ENCODE measurements at places on chromosomes 16 and 17.

- no peak overlapping the region for H3K4me3 ChIP-seq
- no peaks in the 10 kb centered on the region for H3K27me3 ChIP-seq
- no peak for DNase-seq
- H3K36me3 ChIP-seq, result no peaks in the 10 kb centered on the region
- H3K27ac ChIP-seq, result no peak overlapping the region
- no peaks in the 10 kb centered on the region for H3K4me1 ChIP-seq
Observed at GRCh38 chr16:8005096-8005860, 585.0 kb downstream of the TMEM114 start.

DNA sequence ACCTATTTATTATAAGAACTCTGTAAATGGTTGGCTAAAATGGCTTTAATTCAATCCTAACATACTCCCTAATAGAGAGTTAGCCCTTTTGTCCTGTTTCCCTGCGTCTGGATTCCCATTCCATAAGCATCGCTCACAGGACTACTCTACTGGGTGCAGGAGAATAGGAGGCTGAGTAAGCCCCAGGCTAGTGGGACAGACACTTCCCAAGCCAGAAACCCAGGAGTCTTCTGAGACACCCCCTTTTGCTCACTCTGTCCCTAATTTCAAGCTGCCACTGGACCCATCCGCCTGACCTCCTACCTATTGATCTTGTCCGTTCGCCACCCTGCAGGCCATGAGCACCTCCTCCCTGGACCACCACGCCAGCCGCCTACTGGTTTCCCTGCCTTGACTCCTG is 16.7 kb upstream of the TOB1 start:
- H3K4me1 ChIP-seq, result peaks cover 17% of the 10 kb centered on the region
- no peaks in the 10 kb centered on the region for H3K27me3 ChIP-seq
- no peaks in the 10 kb centered on the region for H3K36me3 ChIP-seq
- H3K27ac ChIP-seq, result no peak overlapping the region
- DNase-seq, result no peak

DNA sequence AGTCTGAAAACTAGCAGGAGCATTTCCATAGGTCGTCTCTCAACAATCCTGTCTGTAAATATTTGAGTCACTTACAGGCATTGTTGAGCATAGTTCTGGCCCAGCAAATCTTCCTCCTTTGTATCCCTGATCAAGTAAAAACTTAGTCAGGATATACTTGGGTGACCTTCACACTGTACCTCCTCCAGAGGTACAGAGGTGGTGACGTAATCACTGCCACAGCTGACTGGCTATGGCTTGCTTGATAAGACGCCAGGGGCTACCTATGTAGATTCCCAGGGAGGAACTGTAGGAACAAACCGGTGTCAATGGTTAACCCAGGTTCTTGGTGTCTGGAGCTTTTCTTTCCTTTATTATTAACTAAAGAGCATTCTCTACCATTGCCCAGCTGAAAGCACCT is at the start of gene KCNJ16:
Gene KCNJ16, plus strand, starts transcription at position 270 of the 400 bp plus-strand sequence. CDS start 56,863 bp downstream, outside the sequence.
- H3K4me3 ChIP-seq, result no peak within 1 kb of the TSS
- H3K27me3 ChIP-seq, result no peaks in the 10 kb centered on the region
- H3K4me1 ChIP-seq, result peaks cover 4% of the 10 kb centered on the region
- peak; percentile 29 for DNase-seq

DNA sequence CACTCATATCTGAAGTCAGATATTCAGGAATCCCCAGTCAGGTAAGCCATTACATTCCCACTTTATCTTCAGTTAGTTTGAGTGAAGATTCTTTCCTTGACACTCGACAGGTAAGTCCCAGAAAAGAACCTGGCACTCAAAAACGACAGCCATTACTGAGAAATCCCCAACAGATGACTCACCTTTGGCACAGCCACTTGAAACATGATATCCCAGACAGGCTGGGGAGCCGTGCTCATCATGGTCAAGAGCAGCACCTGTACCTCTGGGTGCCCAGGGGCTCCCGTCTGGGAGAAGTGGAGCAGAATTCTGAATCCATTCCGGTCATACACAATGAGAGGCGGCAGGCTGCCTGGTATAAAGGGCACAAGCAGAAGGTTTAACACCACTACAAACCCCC is 16.8 kb upstream of the COG7 start:
- no peak overlapping the region for H3K4me3 ChIP-seq
- H3K36me3 ChIP-seq, result no peaks in the 10 kb centered on the region
- H3K4me1 ChIP-seq, result peaks cover 8% of the 10 kb centered on the region
- no peaks in the 10 kb centered on the region for H3K27me3 ChIP-seq
- no peak overlapping the region for H3K27ac ChIP-seq

GRCh38 chr17:3978421-3979289 is 14.4 kb upstream of the ATP2A3 start:
- peaks cover 11% of the 10 kb centered on the region for H3K4me1 ChIP-seq
- no peaks in the 10 kb centered on the region for H3K36me3 ChIP-seq
- DNase-seq, result peak; percentile 20
- H3K4me3 ChIP-seq, result no peak overlapping the region
- H3K27ac ChIP-seq, result peak overlapping the region; percentile 13

DNA sequence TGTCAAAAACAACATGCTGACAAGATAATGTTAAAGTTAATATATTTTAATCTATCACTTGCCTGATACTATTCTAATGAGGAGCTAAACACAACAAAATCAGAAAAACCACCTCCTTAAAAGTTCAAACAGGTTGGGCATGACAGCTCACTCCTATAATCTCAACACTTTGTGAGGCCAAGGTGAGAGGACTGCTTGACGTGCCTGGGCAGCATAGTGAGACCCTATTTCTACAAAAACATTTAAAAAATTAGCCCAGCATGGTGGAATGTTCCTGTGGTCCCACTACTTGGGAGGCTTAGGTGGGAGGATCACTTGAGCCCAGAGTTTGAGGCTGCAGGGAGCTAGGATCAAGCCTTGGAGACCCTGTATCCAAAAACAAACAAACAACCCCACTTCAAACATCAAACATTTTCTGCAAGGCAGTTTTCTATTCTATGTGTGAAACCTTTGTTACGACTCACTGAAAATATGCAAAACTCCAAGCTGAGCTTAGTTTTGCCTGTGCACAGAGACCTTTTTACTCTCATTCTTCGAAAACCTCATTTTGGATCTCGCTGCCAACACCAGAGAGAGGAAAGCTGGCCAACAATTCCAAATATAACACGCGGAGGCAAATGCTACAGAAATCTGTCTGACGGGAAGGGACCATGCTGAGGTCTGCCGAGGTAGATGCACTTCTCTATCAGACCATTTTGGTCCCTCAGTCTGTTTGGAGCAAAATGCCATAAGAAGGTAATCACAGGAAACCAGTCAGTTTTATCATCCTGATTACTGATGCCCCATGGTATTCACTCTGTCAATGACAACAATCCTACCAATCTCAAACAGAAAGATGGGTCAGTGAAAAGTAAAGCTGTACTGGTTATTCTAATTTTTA is 6.2 kb downstream of the PHF12 start:
- DNase-seq, result no peak
- H3K27ac ChIP-seq, result no peak overlapping the region
- H3K36me3 ChIP-seq, result no peaks in the 10 kb centered on the region
- no peak overlapping the region for H3K4me3 ChIP-seq

- no peaks in the 10 kb centered on the region for H3K4me1 ChIP-seq
- no peaks in the 10 kb centered on the region for H3K36me3 ChIP-seq
- H3K27me3 ChIP-seq, result no peaks in the 10 kb centered on the region
- H3K27ac ChIP-seq, result no peak overlapping the region
- DNase-seq, result no peak
Observed at GRCh38 chr16:55272744-55273143, 51.3 kb upstream of the IRX6 start.

DNA sequence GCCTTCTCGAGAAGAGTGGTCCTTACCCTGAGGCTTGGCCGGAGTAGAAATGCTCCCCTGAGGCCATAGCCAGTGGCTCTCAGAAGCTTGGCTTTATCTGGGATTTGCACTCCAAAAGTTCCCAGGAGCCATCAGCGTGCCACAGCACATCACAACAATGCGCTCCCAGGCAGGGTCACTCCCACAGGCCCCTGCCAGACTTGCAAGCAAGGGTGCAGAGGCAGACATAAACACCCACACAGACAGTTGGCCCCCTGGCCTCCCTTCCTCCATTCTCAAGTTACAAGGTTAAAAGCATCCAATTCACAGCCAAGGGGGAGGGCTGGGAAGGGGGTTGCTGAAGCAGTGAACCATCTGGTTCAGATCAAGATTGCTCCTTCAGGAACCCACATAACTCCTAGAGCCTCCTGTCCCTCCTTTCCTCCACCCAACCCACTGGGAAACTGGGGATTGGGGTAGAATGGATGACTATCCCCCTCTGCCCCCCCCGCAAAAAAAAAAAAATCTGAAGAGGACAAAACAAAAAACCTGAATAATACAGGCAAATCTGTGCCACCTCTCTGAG is 1.8 kb downstream of the ST3GAL2 start:
- H3K4me1 ChIP-seq, result peaks cover 4% of the 10 kb centered on the region
- H3K27me3 ChIP-seq, result no peaks in the 10 kb centered on the region
- no peak for DNase-seq

GRCh38 chr16:86585821-86586611 is 7.7 kb downstream of the FOXL1 start:
- no peaks in the 10 kb centered on the region for H3K27me3 ChIP-seq
- H3K27ac ChIP-seq, result no peak overlapping the region
- H3K4me1 ChIP-seq, result no peaks in the 10 kb centered on the region

GRCh38 chr16:47644166-47644565 is 183.0 kb downstream of the PHKB start:
- no peak overlapping the region for H3K27ac ChIP-seq
- H3K36me3 ChIP-seq, result peaks cover 18% of the 10 kb centered on the region
- H3K4me1 ChIP-seq, result no peaks in the 10 kb centered on the region
- no peak overlapping the region for H3K4me3 ChIP-seq
- DNase-seq, result no peak

DNA sequence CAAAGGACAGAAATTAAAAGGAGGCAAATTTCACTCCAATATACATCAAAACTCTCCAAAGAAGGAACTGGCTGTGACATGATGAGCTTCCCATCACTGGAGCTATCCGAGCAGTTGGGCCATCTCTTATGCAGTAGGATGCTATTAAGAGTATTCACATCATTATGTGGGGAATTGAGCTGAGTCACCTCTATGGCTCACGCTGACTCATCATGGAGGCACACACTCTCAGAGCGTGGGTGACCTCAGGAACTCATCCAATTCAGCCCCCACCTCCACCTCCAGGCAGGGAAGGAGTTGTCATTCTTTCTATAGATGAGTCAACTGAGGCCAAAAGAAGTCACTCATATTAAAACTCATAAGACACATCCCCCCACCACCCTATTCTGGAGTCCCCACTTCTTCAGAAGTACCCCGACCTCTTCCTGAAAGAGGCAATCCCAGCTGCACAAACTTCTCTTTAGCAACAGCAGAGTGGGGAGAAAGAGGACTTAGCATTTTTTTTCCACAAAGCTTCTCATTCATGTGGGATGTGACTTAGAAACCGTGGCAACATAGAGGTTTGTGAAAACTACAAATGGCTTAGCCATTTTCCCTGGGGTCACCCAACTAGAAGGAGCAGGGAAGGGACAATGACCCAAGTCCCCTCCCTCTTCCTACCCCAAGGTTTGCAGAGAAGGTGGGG is 32.5 kb downstream of the ABCC12 start:
- peaks cover 10% of the 10 kb centered on the region for H3K4me1 ChIP-seq
- H3K27me3 ChIP-seq, result no peaks in the 10 kb centered on the region
- H3K36me3 ChIP-seq, result no peaks in the 10 kb centered on the region

DNA sequence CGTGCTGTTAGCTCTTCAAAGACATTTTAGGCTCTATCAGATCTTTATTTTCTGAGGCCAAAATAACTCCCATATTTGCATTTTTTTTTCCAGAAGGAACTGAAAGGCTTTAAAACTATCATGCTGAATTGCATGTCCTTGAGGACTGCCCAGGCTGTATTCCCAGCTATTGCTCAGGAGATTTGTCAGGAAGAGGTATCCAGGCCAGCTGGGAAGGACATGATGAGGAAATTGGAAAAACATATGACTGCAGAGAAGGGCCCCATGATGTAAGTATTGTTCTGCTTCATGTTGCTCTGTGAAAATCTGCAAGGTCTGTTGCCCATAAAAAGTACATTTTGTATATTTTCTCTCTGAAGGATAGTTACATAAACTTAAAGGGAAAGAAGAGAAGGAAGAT is 5.7 kb downstream of the CDC6 start:
- H3K4me1 ChIP-seq, result peaks cover 20% of the 10 kb centered on the region
- H3K27ac ChIP-seq, result no peak overlapping the region
- no peak for DNase-seq
- no peaks in the 10 kb centered on the region for H3K36me3 ChIP-seq
- no peaks in the 10 kb centered on the region for H3K27me3 ChIP-seq

DNA sequence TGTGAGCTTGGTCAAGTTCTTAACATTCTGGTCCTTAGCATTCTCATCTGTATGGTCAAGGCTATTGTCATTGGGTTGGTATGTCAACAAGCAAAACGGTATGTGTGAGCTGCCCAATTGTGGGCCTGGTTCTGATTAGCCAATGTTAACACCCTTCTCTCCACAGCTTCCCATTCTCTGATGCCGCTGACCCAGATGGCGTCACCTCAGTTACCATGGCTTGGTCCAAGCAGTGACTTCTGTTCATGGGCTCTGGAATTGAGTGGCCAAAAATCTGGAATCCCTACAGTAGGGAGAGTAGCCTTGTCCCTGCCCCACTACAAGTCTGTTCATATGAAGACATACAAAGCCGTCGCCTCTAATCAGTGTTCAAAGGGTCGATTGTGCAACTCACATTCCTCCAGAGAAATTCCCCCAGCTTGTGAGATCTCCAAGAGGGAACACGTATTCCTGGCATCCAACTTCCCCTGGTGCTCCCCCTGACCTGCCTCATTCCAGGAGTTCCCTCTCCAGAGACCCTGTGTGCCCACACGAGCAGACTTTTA is 15.8 kb downstream of the TMEM98 start:
- H3K4me3 ChIP-seq, result no peak overlapping the region
- peak; percentile 29 for DNase-seq
- H3K27ac ChIP-seq, result peak overlapping the region; percentile 9
- H3K4me1 ChIP-seq, result peaks cover 18% of the 10 kb centered on the region

DNA sequence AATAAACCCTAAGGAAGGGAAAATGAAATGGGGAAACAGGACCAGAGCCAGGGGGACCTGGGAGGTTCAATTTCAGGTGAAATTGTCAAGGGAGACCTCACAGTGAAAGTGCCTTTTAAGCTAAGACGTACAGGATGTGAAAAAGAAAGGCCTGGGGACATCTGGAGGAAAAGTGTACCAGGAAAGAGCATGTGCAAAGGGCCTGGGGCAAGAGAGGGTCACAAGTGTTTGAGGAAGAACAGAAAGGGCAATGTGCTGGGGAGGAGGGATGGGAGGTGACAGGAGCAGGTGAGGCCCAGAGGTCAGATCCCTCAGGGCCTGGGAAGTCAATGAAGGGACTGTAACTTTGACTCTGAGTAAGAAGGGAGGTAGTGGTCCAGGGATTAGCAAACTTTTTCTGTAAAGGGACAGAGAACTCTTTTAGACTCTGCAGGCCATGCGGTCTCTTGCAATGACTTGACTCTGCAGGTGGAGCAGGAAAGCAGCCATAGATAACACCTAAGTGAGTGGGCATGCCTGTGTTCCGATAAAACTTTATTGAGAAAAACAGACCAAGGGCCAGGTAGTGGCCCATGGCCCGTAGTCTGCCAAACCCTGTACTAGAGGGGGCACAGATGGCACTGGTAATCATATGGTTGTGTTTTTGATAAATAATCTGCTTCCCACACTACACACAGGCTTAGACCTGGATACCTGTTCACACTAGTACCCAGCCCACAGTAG is 93.8 kb downstream of the LITAF start:
- H3K4me1 ChIP-seq, result peaks cover 25% of the 10 kb centered on the region
- no peaks in the 10 kb centered on the region for H3K27me3 ChIP-seq
- no peaks in the 10 kb centered on the region for H3K36me3 ChIP-seq
- H3K4me3 ChIP-seq, result no peak overlapping the region
